ENCODE measurements at places on chromosomes 5 and 9.
A peak's percentile ranks its signal among the peaks of the same experiment; 100 is the strongest.

DNA sequence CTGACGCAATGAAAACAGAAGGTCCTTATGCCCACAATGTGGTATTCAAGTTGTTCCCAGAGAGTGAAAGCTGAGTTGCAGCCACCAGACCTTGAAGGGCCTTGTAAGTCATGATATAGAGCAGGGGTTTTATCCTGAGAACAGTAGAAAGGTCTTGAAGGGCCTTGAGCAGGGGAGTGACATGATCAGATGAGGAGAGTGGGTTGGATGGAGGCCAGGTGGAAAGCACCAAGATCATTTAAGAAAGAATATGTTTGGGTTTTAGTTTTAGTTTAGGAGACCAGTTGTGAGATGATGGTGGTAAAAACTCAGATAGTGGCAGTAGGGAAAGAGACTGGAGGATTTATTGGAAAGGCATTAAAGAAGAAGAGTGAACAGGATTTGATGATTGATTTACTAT lies 5.9 kb downstream of the ITGA2 start:
- no peak for DNase-seq

GRCh38 chr9:84170521-84171141 lies 169.9 kb downstream of the SLC28A3 start:
- DNase-seq: peak; percentile 69

GRCh38 chr9:113614843-113615648 lies 151.5 kb downstream of the RGS3 start:
- DNase-seq: no peak

DNA sequence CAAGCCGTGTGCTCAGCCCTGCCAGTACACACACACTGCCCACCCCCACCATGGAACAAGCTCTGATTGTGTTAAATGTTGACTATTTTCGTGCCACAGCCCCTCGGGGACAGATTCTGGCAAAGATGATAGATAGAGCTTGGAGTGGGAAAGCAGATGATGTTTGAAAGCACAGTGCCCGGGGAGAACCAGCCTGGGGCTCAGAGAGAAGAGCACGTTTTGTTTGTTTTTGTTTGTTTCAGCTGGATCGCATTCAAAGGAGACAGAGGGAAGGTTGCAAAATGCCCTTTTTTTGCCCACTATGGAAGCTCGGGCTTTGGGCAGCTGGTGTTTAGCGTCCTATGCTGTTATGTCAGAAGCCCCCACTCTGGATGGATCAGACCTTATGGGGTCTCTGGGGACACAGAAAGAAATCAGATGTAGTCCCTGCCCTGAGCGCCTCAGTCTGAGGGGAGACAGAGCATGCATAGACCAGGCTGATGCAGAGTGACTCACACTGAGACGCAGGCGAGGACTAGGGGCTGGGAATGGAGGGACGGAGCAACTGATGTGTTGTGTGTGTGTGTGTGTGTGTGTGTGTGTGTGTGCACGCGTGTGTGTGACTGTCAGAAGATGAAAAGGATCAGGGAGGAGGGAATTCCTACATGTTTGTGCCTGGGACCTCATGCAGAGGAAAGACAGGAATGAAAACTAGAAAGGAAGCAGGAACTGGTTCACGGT lies 229.7 kb downstream of the MELK start:
- no peak for DNase-seq

GRCh38 chr9:28260330-28260729 lies 687.0 kb upstream of the C9orf72 start:
- no peak for DNase-seq

- peak; percentile 96 for DNase-seq
Measured at GRCh38 chr5:96702503-96703383, 40.6 kb downstream of the CAST start.

DNA sequence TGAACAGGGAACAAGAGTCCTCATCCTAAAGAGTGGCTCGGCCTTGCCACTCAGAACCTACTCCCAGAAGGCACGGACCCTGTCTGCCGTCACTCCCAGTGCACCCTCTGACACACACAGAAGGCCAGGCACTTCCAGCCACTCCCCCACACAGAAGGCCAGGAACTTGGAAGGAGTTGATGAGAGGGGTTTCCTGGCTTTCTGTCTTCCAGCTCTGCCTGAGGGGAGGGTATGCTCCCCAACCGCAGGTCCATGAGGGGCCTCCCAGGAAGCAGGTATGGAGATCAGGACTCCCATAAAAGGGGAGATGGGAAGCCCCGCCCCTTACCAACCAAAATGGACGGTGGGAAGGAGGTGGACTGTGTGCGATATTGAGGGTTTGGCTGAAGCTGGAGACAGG lies 247.6 kb upstream of the IRX4 start:
- DNase-seq: no peak

- DNase-seq: peak; percentile 76
Measured at GRCh38 chr9:74773886-74774479, 113.7 kb downstream of the TRPM6 start.

DNA sequence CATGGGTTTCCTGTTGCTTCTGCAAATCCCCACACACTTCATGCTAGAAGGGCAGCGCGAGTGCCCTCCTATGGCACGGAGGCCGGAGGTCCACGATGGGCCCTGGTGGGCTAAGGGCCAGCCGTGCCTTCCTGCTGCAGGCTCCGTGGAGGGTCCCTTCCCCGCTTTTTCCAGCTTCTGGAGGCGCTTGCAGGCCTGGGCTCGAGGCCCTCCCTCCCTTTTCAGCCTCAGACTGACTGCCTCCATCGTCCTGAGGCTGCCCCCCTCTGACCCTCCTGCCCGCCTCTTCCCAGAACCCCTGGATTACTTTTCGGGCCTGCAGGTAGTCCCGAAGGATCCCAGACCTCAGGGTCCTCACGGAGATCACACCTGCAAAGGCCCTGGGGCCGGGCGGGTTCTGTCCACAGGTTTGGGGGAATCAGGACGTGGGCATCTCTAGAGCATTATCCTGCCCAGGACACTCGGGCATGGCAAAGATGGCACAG lies 3.2 kb upstream of the TERT start:
- DNase-seq: peak; percentile 33

DNA sequence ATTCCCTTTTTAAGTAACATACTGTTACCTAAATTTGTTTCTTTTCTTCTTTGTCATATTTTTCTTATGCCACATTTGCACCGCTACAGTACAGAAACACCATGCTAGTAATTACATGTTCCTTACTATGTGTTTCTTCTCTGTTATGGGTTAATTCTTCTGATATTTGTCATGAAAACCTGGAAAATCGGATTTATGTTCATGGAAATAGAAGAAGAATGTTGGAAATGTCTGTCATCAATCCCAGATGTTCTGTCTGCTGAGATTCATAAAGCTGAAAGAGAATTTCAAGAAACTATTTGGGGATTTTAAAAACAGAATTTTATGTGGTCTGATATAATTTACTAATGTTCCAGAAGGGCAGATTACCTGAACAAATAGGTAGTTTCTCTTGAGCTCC lies 305.2 kb upstream of the NREP start:
- no peak for DNase-seq

GRCh38 chr5:79962575-79963222 lies 28.4 kb downstream of the MTX3 start:
- DNase-seq: no peak

DNA sequence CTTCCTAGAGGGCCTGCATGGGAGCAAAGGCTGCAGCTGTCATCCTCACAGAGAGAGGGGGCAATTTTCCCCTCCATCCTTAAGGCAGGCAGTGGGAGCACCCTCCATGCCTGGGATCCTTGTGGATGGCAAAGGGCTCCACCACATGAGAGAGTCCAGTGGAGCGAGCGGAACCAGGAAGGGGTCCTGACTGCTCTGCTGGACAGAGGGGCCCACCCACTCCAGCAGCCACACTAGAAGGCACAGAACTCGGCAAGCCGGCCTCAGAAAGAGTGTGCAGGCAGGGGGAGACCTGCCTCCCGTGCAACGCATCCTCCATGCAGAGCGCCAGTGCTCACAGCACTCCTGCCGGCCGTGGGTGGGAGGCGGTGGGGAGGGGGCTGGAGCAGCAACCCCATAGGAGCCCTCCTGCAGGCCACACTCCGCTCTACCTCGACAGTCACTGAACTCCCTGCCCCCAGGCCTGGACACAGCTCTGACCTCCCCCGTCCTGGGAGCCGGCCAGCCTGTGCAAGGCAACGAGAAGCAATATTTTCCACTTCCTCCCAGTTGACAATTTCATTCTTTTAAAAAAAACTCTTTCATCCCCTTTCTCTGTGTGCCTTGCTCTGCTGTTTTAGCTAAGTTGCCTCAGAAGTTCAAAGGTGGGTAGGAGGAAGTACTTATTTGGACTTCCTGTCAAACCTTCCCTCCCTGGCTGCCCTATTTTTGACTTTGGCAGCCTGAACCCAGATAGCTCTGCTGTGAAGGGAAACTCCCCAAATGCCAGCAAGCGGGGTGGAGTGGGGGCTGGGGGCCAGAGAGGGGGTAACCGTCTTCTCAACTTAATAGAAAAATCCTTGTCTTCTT lies 5.3 kb upstream of the LCP2 start:
- peak; percentile 76 for DNase-seq

GRCh38 chr9:128565578-128565977 lies 13.2 kb downstream of the SPTAN1 start:
- no peak for DNase-seq

- DNase-seq: no peak
Measured at GRCh38 chr5:20286512-20286911, 298.5 kb upstream of the CDH18 start.

- DNase-seq: no peak
Measured at GRCh38 chr9:101383361-101383760, 1.4 kb downstream of the BAAT start.

GRCh38 chr5:4868140-4868735 lies 271.9 kb upstream of the ADAMTS16 start:
- peak; percentile 53 for DNase-seq

DNA sequence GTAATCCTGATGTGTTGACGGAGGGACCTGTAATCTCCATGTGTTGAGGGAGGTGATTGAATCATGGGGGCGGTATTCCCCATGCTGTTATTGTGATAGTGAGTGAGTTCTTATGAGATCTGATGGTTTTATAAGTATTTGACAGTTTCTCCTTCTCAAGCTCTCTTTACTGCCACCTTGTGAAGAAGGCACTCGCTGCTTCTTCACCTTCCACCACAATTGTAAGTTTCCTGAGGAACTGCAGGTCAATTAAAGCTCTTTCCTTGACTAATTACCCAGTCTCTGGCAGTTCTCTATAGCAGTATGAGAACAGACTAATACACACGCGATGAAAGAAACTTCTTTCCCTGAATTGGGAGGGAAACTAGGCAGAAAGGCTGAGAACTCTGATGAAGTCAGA lies 141.1 kb upstream of the RAD23B start:
- DNase-seq: no peak

- no peak for DNase-seq
Measured at GRCh38 chr5:137866541-137867388, 895 bp upstream of the MYOT start.

DNA sequence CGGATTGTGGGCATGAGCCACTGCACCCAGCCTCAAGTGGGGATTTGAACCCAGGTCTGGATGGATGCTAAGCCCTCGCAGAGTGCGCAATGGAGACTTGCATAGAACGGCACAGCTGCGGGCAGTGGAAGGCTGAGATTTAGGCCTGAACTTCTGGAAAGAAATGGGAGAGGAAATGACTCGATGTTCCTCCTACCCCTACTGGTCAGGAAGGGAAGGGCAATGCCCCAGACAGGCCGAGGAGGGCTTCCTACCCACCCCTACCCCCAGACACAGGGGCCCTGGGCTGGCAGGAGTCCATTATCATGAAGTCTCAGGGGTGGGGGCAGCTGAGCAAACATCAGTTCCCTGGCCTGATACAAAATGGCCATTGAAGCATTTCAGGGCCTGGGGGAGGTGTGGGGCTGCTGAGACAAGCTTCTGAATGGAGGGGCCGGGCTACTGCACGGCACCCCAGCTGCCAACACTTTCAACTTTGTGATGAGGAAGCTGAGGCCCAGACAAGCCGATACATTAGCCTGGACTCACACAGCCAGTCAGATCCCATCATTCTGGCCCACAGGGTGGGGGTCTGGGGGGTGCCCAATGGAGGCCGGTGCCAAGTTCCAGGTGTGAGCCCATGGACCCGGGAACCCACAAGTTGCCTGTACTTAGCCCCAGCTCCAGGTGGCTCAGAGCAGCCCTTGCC lies 13.5 kb upstream of the WDR38 start:
- DNase-seq: no peak

DNA sequence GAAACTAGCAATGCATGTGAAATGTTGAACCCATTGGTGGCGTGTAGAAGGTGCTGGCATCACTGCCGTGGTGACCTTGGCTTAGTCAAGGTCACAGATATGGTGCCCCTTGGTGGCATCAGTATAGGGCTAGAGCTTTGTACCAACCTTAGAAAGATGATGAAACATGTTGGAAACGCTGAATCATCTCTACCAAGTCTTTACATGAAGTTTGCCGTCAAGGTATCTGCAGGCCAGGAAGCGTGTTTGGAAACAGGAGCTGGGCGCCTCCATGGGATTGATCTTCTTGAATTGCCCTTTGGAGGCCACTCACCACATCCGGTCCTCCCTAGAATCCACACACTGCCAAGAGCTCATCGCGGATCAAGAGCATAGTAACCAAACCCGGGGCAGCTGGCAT lies 16.9 kb upstream of the BOD1 start:
- DNase-seq: no peak

GRCh38 chr9:86034863-86035734 lies 64.3 kb downstream of the GOLM1 start:
- DNase-seq: no peak

GRCh38 chr9:15349892-15350761 lies 43.1 kb upstream of the TTC39B start:
- no peak for DNase-seq

DNA sequence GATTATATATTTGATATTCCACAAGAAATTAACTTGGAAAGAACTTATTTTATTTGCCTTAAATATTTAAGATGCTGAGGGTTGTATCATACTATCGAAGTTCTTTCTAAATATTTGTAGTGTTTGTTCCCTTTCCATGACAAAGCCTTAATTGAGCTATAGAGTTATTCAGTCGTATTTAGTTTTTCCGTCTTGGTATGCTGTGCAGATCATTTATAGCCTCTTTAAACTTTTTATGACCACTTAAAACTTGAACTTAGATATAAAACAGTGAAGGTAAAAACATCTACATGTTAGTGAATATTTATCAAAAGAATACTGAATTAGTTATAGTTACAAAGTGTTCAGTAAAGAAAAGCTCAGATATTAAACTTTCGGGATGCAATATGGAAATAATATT lies 74.4 kb downstream of the PARP8 start:
- DNase-seq: no peak

GRCh38 chr9:101366038-101366756 lies 18.6 kb downstream of the BAAT start:
- DNase-seq: no peak

- DNase-seq: no peak
Measured at GRCh38 chr5:178068293-178068692, 45.0 kb upstream of the N4BP3 start.

DNA sequence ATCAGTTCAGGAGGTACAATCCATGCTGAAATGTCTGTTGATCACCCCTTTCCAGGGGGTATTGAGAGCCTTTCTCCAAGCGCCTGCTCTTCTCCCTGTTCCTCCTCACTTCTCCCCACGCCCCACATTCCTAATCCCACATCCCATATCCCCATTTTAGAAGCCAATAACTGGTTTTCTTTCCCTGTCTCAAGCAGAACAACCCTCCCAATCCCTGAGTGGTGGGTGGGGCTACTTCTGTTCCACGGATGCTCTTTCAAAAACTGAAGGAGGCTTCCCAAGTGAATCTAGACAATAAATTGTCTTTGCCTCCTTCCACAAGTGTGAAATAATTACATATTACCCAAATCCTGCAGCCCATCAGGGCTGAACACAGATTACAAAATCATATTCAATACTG lies 77.0 kb upstream of the SEMA6A start:
- DNase-seq: no peak

Measured in lower lobe of right lung (tissue), 2 donors.